ENCODE measurements at places on chromosomes 5 and 9.

- DNase-seq: no peak
These were observed 647.7 kb upstream of the WWC1 start for GRCh38 chr5:167643631-167644280.

GRCh38 chr5:1831677-1832313 lies 30.6 kb downstream of the NDUFS6 start:
- DNase-seq: no peak

- no peak for DNase-seq
These were observed 51.3 kb downstream of the SPTAN1 start for GRCh38 chr9:128603697-128604096.

DNA sequence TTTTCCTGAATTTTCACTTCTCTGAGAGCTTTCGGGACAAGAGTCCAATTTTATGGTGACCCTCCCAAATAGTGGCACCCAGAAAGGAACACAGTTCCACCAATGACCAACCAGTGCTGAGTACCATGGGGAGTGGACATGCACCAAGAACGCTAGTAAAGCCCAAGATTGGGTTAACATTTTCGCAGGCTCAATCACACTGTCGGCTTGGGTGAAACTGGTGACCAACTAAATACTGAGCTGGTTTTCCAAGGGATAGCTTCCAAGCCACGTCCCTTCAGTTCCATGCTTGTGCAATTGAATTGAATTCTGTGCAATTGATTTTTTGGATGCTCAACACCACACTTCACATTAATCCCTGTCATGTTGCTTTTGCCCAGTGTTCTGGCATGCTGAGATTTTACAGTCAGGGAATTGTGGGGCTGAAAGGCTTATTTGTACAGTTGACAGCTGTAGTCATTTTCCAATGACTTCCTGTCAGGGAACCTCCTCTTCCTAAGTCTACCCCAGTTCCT lies 37.6 kb upstream of the TRMT10B start:
- DNase-seq: no peak

DNA sequence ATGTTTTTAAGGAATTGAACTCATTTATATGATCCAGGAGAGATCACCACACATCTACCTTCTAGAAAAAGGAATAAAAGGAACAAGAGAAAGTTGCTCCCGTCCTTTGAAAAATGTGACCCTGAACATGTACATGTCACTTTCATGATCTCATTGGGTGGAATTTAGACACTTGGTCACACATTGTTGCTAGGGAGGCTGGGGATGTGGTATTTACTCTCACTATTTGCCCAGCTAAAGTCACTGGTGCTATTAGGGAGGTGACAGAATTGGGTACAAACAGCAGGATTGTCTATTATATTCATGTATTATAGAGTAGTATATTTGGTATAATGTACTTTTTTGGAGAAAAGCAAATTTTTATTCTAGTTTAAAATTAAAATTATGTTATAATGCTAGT lies 2.1 kb upstream of the CDH10 start:
- DNase-seq: no peak

- no peak for DNase-seq
These were observed 82.1 kb downstream of the FSTL4 start for GRCh38 chr5:133530270-133530669.

- no peak for DNase-seq
These were observed 446.7 kb downstream of the DMRTA1 start for GRCh38 chr9:22893196-22893843.

DNA sequence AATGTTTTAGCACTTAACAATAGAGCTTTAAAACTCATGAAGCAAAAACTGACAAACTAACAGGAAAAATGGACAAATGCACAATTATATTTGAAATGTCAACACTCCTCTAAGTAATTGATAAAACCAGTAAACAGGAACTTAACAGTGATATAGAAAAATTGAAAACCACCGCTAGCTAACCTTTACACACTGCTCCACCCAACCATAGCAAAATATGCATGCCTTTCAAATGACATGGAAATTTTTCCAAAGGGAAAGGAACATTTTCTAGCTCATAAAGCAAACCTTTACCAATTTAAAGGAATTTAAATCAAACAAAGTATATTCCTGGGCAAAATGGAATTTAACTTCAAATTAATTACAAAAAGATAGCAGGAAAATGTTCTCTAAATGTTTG lies 109.2 kb downstream of the ADAMTS19 start:
- no peak for DNase-seq

GRCh38 chr9:131227959-131228460 lies 48.3 kb downstream of the FAM78A start:
- DNase-seq: no peak

DNA sequence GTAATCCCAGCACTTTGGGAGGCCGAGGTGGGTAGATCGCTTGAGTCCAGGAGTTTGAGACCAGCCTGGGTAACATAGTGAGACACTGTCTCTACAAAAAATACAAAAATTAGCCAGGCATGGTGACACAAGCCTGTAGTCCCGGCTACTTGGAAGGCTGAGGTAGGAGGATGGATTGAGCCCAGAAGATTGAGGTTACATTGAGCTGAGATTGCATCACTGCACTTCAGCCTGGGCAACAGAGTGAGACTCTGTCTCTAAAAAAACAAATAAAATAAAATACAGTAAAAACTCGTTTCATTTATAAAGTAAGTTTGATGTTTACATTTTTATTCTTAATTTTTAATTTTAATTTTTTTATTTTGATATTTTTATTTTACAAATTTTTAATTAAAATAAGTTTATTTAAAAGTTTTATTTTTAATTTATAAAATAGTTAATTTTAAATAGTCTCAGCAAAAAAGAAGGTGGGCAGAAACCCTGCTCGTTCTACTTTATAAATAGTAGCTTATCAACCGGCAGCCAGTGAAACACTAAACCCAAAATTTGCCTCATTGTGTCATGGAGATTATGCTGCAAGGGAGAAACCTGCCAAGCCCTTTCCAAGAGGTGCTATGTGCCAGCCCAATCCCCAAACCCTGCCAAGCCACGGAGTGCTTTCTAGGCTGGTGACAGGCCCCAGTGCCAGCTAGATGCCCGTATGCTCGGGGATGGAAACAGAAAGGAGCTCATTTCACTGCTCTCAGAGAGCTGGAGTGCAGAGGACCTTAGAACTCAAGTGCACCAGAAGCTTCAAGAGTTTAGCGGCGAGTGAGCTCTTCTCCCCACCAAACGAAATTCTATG lies 38.9 kb downstream of the SERINC5 start:
- DNase-seq: no peak

DNA sequence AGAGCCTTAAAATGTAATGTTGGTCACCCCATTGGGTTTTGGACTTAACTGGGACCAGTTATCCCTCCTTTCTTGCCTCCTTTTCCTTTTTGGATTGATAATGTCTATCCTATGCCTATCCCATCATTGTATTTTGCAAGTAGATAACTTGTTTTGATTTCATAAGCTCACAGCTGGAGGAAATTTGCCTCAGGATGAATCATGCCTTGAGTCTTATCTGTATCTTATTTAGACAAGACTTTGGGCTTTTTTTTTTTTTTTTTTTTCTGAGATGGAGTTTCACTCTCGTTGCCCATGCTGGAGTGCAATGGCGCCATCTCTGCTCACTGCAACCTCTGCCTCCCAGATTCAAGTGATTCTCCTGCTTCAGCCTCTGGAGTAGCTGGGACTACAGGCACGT lies 443.3 kb downstream of the DNAH5 start:
- no peak for DNase-seq

DNA sequence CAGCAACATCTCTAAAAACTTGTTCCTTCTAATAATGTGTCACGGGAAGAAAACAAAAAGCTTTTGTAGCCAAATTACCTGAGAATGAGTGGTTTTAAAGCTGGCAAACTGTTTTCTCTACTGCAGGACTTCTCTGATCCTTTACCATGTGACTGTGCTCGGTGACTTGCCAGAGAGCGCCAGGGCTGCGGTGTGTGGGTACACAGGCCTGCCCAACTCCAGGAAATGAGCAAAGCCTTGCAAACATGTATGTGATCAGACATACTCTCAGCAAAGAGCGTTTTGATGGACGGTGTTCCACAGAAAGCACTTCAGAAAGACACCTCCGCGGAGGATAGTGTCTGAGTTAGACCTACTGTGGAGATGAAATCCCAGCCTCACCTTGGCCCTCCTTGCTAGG lies 157.3 kb downstream of the SPOCK1 start:
- DNase-seq: no peak

DNA sequence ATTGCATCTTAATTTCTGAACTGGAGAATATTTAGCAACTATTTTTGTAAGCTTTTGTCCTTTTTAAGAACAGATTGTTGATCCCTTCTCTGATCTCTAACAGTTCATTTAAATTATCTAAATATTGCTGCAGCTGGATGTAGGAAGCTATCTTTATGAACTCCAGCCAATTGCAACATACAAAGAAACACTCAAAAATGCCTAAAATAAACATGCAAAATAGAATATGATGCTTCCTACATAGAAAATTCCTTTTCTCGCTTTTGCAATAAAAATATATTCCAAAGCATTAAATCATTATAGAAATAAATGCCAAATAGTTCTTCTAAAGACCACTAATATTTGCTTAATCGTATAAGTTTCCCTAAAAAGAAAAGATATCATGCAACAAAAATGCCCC lies 218.6 kb downstream of the LURAP1L start:
- DNase-seq: no peak

GRCh38 chr9:37156781-37157356 lies 36.5 kb downstream of the ZCCHC7 start:
- no peak for DNase-seq

DNA sequence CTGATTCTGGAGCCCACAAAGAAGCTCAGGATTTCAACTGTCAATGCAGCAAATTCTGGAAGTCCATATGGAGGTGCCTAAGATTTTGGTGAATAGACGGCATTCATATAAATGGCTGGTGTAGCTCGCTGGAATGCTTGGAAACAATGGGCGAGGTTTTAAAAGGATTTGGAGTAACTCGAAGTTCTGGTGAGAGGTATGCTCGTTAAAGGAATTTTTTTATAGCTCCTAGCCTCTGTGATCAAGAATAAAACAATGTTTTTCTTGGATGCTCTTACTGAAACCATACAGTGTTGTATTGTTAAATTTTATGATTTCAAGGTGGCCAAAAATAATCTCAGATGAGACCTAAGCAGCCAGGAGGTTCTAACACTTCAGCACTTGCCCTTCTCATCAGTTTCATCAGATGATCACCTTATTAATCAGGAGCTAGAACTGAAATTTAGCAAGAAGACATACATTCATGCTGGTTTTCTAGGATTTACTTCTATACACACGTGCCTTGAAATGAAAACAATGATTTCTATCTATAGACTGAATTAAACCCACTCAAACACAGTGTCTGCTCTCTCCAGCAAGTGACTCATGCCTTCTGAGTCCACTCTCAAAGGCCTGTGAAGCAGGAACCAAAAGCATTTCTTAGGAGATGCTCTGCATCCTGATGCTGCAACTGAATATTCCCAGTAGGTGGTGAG lies 79.2 kb downstream of the OTULIN start:
- DNase-seq: no peak

DNA sequence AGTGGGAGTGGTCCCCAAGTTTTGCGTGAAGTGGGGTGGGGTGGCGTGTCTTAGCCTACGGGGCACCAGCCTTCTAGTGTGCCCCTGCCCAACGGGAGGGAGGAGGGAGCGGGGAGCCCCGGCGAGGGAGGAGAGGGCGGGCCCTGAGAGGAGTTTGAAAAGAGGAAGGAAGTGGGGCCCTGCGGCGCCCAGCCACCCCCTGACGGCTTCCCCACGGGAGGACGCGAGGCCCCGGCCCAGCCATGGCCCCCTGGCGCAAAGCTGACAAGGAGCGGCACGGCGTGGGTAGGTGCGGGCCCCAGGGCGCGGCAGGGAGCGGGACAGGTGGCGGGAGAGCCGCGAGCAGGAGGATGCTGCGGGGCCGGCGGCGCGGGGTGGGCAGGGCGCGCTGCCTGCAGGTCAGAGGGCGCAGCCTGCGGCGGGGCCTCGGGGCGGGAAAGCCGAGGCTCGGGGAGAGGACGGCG lies at the start of gene DOCK2:
Gene DOCK2 (plus strand): TSS at position 191 of the 464 bp plus-strand sequence. CDS start 52 bp downstream, at position 243.
- peak; percentile 44 for DNase-seq

- DNase-seq: no peak
These were observed 86.8 kb downstream of the LHX2 start for GRCh38 chr9:124098141-124098905.

DNA sequence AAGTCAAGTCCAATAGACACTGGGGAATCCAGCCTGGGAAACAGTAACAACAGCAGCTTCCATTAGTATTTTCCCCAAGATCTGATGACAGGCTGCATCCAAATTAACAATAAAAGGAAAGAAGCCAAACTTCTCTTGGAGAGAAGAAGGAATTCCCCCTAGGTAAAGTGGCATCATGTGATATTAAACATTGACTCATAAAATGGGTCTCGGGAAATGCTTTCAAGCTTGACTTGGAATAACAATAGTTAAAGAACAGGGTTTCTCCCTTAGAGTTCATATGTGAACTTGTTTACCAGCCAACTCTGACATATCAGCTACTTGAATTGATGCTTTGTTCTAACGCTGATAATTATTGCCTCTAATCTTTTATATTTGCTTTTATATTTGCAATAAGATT lies 45.4 kb downstream of the ENTREP1 start:
- no peak for DNase-seq

DNA sequence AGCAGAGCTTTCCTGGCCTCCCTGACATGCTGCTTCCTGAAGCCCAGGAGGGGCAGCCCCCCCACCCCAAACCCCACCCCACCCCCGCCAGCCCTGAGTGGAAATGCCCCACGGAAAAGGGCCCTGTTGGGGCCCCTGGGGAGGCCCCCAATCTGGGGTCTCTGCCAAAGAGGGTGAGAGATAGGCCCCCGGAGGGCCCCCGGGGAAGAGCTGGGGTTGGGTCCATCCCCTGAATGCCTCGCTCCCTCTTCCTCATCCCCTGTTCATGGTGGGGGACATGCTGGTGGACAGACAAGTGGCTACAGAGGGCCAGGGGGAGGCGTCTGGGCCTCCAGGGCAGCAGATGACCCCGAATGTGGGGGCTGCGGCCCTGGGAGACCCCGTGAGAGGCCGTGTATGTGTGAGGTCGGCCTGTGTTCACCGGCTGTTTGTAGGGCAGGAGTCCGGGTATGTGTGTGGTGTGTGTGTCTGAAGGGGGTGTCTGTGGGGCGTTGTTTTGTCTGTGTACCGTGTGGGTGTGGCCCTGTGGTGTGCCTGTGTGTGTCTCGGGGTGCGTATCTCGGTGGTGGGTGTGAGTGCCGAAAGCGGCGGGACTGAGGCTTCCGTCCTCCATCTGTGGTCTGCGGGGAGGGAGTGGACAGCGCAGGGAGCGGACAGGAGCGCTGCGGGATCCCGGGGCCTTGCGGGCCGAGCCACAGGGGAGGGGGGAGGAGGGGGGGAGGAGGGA lies 11.3 kb downstream of the C9orf50 start:
- DNase-seq: peak; percentile 49

- DNase-seq: no peak
These were observed 448.0 kb downstream of the SPOCK1 start for GRCh38 chr5:137051161-137051560.

DNA sequence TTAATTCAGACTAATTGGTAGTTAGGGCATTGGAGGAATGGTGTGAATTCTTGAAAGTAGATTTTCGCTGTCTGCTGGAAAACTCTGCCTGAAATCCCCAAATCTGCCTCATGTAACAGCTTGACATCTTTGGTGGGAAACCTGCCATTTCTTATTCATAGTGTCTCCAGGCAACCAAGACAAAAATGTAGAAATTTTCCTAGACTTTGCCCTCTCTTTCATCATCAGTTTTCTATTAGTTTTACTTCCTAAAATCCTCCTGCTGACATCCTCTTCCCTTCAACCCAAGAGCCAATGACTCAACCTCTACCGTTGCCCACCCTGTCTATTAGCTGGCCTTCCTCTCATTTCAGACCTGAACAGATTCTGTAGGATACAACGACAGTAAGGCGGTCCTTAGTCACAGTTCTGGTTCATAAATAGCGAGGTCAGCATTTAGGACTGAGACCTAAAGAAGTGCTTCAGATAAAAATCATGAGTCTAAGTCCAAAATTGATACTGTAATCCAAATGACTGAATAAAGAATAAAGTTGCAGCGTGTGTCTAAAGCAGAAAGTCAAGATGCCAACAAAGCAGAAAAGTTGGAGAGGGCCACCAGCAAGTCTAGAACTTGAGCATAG lies 133.9 kb downstream of the MUSK start:
- DNase-seq: no peak
